Upper lobe of left lung (tissue), 6 donors: ENCODE measurements at places on chromosomes 11 and 22.

DNA sequence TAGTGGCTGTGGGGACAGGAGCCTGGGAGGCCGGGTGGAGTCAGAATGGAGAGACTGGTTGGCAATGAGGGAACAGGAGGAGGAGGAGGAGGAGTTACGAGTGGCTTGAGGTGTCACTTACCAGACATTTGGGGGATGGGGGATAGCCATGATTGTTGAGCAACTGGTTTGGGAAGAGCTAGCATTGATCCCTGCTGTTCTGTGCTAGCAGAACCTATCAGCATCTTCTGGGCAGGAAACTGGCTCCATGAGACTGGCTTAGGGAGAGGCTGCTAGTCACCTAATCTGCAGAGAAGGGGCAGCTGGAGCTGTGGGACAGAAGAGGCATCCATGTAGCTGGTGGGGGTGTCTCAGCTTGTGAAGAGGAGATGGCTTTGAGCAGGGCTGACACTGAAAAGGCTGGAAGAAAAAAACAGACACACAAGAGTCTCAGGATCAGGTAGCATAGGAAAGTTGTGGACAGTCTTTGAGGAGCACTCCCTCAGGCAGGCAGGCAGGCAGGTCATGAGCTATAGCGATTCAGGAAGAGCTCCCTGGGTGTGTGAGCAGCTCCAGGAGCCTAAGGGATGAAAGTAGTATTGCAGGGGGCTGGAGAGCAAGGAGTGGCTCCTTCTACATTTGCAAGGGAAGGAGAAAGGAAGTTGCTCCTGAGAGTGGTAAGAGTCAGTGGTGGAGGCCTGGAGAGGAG lies 22.3 kb downstream of the PIK3IP1 start:
- DNase-seq: no peak

DNA sequence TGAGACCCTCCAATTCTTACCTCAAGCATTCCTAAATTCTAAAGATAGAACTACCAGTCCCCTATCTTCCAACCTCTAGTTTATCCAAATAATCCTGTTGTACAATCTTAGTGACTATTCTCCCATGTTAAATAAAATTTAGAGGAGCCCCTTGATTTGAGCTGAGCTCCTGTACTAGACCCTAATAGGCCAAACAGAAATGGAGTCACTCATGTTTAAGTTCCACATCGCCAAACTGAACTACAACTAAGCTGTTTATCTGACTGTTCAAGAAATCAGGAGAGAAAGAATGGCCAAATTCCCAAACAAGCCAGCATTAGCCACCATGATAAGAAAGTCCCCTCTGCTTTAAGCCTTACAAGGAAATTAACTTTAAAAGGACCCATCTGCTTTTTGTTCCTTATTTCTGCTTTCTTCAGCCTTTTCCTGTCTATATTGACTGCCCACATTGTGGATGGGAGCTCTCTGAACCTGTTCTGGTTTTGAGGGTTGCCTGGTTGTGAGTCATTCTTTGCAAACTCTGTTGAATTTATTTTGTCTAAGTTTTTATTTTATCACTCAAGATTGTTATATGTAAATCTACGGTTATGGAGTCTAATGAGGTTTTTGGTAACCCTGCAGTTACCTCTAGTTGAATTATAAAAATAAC lies 90.4 kb downstream of the TTC28 start:
- no peak for DNase-seq

DNA sequence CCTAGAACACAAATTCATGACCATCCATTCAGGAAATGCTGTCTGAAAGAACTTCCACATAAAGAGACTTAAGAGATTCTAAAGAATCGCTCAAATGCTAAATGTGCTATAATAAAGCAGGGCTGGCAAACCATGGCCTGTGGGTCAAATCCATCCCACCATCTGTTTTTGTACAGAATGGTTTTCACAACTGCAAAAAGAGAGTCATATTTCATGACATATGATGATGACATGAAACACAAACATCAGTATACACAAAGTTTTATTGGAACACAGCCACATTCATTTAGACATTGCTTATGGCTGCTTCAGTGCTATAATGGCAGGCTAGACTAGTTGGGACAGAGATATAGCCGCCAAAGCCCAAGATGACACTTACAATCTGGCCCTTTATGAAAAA lies 85.1 kb downstream of the RRAS2 start:
- no peak for DNase-seq

DNA sequence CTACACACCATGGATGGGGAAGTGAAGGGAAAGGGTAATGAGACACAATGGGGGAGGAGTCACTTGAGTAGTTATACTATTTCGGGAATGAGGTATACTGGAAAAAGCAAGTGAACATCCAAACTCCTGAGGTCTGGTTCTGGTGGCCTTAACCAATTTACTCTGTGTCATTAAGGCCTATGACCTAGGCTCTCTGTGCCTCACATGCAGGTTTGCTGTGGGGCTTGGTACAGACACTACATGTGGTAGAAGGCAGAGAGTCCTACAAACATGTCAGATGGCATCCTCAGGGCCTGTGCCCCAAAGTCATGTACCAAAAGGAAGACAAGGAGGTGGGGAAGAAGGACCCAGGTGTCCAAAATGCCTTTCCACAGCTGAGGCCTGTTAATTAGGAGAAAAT lies 98.9 kb downstream of the TRIM29 start:
- DNase-seq: no peak

DNA sequence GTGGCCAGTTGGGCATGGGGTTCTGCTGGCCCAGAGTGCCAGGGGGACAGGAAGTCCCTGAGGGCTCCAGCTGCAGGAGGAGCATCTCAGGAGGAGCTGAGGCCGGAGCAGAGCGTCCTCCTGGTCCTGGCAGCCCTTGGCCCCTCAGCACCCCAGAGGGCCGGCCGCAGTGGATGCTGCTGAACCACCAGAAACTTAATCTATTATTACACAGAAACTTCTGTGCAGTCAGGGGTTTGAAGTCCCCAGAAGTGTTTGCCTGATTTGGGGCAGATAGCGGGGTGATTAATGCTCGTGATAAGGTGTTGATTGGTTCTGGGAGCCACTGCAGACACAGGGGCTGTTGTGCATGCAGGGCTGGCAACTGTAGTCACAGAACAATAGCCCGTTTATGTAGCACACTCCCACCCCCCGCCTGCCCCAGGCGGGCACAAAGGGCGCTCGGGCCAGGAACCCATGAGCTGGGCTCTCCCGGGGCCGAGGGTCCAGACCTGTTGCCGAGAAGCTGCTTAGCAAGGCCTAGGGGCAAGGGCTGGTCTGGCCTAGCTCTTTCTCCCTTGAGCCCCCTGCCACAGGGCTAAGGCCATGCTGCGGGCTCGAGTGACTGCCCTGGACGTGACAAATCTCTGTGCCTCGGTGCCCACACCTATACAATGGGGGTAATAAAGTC lies 29.0 kb upstream of the KCNQ1OT1 start:
- no peak for DNase-seq

- no peak for DNase-seq
Measured at GRCh38 chr22:32714458-32715430, 86.8 kb upstream of the TIMP3 start.

DNA sequence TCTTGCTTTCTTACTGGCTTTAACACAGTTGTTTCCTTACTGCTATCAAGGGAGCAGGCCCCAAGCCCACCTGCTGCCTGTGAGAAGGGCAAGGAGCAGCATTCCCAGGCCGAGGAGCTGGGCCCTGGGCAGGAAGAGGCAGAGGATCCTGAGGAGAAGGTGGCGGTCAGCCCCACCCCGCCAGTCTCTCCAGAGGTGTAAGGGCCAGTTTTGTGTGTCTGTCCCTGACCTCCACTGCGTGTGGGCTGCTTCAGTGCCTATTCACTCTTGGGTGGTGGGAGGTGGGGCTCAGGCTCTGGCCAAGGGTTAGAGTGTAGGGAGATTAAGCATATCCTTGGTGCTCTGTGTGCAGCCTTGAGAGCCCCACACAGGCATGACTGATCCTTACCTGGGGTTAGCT lies 55.1 kb downstream of the CEP164 start:
- DNase-seq: no peak

DNA sequence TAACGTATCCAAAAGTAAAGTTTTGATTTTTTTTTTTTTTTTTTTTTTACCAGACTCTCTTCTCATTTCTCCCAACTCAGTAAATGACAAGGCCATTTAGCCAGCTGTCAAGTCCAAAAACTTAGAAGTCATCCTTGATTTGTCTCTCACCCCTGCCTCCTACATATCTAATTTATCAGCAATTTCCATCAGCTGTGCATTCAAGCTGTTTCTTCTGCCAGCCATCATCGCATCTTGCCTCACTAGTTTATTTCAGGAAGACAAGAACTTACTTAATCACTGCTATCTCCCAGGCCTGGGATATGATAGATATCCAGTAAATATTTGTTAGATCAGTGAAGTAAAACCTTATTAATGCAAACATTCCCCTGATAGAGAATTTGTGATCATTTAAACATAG lies 47.6 kb downstream of the SCGB1A1 start:
- no peak for DNase-seq
